Esophagus muscularis mucosa (tissue), 4 donors: ENCODE measurements at places on chromosomes 1 and 21. TPM values are rescaled to one million over a fixed set of nuclear protein-coding genes. Genes with fewer than 3 reads are reported as not detected.

DNA sequence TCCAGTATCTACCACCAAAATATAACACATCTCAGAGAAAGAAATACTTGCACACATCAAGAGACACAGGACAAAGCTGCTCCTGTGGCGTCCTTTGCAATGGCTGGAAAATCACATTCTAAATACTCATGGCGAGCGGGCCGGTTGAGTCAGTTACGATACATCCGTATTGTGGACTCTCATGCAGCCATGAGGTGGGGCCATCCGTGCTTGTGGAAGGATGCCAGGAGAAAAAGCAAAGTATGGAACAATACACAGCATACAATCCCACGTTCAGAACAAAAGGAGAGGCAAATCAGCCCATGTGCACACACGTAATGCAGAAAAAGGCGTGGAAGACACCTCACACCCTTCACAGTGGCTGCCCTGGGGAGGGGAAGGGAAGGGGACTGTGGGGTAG lies 13.1 kb downstream of the ATP13A2 start:
- peaks cover 48% of the 10 kb centered on the region for H3K36me3 ChIP-seq
- no peak overlapping the region for H3K4me3 ChIP-seq
- no peaks in the 10 kb centered on the region for H3K4me1 ChIP-seq

HLX gene
- total RNA-seq, result 16.0 TPM

CRNN gene
- 0.23 TPM for total RNA-seq

- H3K4me3 ChIP-seq, result no peak overlapping the region
- H3K27ac ChIP-seq, result no peak overlapping the region
- H3K36me3 ChIP-seq, result peaks cover 60% of the 10 kb centered on the region
- no peak for DNase-seq
- no peaks in the 10 kb centered on the region for H3K4me1 ChIP-seq
Observed at GRCh38 chr1:61708953-61709907, 15.7 kb downstream of the TM2D1 start.

DNA sequence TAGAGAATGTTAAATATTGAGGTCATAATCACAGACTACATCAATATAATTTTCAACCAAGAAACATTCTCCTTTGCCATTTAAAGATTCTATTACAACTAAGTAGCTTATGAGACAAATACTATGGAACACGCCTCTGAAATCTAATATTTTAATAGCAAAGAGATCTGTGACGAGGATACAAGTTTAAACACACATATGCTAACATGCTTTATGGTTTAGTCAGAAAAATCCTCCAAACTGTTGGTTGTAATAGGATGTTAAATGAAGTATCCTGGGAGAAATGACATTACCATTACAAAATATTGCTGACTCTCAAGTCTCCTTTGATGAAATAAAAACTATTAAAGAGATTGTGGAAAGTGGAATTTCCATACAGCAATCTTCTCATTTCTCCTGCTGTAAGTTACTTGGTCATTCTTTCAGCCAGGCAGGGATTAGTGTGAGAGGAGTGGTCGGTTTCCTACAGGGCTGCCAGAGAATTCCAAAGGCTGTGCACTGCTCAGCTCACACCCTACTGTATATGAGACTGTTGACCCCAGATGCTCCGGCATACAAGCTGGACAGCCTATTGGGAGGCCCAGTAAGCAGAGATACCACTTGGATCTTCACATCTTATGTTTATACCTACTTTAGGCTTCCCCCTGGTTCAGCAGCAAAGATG lies 26.6 kb downstream of the SCYL3 start:
- no peak for DNase-seq
- no peak overlapping the region for H3K4me3 ChIP-seq
- H3K36me3 ChIP-seq, result peaks cover 100% of the 10 kb centered on the region
- H3K27ac ChIP-seq, result no peak overlapping the region

- no peak for DNase-seq
- no peak overlapping the region for H3K4me3 ChIP-seq
- H3K27ac ChIP-seq, result no peak overlapping the region
- no peaks in the 10 kb centered on the region for H3K36me3 ChIP-seq
Observed at GRCh38 chr1:169529068-169529642, 43.4 kb upstream of the SLC19A2 start.
